ENCODE measurements at places on chromosomes 11 and 22.

DNA sequence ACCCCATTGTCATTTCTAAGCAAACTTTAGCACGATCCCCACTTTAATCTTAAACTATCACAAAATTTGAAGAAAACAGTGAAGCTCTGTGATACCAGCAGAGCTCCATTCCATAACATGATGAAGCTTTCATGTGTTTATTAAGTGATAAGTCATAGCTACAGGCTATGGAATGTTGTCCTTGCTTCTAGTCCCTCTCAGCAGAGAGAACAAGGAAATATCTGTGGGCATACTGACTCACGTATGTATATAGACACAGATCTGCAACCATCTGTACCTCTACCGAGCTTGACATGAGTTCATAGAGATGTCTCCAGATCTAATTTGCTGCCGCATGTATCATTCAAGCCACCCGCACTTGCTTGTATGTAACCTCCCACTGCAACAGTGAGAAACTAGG is 588.9 kb downstream of the ETS1 start:
- no peak for DNase-seq

DNA sequence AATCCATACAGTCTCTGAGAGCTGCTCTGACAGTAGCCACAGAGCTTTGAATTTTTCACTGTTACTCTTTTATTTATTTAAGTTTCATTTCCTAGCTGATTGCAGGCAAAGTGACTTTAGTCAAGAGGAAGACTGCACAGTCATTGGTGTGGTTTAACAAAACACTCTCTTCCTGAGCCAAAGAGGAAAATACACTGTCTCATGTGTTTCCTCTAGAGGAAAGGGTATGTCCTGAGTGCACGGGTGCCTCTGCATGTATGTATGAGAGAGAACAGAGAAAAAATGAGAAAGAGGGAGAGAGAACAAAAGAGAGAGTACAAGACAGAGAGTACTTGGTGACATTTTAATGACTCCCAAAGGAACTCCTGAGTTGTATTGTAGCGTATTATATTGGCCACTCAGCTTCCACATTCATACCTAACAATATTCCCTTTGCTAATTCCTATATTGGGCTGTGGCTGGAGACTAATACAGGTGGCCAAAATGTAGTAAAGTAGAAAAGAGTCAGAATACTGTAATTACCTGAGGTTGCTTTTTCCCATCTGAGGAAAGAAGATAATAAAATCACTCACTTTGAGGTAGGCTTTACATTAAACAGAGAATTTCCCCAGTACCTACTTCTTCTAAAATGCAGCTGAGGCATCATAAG is at the start of gene OR4D9:
Gene OR4D9, plus strand, starts transcription at position 599 of the 649 bp plus-strand sequence. CDS start 3,374 bp downstream, outside the sequence.
- no peak for DNase-seq

GRCh38 chr22:19577422-19577966 is 53.3 kb upstream of the CLDN5 start:
- no peak for DNase-seq

- peak; percentile 63 for DNase-seq
Measured at GRCh38 chr11:94768602-94769541, 716 bp downstream of the AMOTL1 start.

DNA sequence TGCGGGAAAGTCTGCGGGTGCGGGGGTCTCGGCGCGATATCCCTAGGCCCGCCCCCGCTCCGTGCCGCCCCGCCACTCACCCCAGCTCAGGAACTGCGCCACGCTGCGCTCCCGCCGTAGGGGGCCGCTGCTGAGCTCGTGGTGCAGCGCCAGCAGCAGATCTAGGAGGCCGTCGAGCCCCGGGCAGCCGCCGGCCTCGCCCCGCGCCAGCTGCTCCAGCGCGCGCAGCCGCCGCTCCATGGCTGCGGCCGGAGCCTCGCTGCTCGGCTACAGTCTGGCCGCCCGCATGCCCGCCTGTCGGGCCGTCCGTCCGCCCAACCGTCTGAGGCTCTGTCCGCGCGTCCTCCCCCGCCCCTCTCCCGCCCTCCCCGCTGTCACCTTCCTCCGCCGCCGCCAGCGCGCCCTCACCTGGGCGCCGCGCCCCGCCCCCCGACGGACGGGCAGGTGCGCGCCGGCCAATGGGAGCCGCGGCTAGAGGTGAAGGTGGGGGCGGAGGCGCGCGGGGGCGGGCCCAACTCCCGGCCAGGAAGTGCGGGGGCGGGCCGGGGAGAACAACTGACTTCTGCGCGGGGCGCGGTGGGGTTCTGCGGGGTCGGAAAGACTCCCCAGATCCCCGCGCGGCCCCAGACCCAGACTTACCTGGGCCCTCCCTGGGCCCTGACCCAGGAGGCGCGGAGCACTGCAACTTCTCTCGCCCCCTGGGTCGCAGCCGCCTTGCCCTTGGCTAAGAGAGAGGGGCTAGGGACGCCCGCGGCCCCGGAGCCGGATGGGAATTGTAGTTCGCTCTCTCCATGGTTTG is at the start of gene CDC42BPG:
Gene CDC42BPG, minus strand, starts transcription at position 324 of the 799 bp plus-strand sequence. Its CDS starts 84 bp downstream, at position 240.
- peak; percentile 82 for DNase-seq

DNA sequence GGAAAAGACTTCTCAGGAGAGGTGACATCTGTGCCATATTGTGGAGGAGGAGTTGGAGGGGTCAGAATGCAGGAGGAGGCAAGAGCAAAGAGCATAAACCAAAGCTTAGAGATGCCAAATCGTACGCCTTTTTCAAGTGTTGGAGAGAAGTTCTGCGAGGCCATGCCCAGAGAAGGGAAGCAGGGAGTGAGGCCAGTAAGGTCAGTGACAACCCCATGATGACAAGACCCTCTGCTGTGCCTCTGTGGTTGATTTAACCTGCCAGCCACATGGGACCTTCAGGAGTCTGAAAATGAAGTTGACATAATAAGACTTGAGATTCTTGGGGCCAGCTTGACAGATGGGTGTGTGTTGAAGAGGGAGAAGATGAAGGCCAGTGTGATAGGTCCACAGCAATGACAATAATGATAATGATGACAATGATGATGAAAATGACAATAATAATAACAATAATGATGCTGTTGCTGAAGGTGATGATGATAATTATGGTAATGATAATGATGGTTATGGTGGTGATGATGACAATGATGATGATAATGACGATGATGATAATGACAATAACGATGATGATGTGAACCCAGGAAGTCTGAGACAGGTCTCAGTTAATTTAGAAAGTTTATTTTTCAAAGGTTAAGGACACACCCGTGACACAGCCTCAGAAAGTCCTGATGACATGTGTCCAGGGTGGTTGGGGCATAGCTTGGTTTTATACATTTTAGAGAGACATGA is 152.6 kb upstream of the B3GAT1 start:
- DNase-seq: no peak

GRCh38 chr11:64225608-64226506 is at the start of the genes NUDT22 and TRPT1:
Gene NUDT22, plus strand, starts transcription at chr11:64226274. Its CDS starts 379 bp downstream, at chr11:64226653.
Gene TRPT1, minus strand, starts transcription at chr11:64226186. Its CDS starts 326 bp downstream, at chr11:64225860.
- peak; percentile 94 for DNase-seq

DNA sequence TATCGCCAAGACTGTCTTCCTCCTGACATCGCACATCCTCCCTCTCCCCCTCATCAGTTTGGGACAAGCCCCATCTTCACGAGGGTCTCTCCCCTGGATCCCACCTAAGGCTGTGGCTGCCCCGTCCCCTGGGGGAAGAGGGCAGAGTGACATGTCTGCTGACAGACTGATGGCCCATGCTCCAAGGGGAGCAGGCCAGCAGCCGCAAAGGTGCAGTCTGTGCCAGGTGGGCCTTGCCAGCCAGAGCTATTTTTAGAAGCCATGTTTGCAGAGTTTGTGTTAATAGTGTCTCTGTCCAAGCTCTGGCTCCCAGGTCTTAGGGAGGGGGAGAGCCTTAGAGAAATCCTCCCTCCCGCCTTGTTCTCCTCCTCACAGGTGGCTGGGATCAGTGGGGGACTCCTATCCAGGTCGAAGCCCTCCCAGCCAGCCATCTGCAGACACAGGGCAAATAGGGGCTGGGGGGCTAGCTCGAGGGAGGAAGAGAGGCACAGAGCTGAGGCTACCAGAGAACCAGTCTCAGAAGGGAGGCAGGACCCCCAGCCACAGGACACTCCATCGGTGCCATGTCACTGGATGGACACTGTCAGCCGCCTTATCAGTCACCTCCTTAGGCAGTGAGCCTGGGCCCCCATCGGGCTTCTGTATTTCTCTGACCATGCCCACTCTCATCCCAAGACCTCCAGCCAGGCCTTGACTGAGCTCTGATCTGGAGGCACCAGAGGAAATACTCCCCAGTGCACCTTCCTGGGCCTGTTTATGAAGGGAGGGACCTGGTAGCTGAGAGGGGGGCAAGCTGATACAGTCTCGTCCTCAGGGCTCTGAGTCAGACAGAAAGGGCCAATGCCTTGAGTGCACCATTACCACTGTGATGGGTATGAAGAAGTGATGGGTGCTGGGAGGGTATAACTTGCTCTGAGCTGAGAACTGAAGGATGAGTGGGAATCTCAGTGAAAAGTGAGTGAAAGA is 49.3 kb downstream of the CHRDL2 start:
- DNase-seq: no peak

DNA sequence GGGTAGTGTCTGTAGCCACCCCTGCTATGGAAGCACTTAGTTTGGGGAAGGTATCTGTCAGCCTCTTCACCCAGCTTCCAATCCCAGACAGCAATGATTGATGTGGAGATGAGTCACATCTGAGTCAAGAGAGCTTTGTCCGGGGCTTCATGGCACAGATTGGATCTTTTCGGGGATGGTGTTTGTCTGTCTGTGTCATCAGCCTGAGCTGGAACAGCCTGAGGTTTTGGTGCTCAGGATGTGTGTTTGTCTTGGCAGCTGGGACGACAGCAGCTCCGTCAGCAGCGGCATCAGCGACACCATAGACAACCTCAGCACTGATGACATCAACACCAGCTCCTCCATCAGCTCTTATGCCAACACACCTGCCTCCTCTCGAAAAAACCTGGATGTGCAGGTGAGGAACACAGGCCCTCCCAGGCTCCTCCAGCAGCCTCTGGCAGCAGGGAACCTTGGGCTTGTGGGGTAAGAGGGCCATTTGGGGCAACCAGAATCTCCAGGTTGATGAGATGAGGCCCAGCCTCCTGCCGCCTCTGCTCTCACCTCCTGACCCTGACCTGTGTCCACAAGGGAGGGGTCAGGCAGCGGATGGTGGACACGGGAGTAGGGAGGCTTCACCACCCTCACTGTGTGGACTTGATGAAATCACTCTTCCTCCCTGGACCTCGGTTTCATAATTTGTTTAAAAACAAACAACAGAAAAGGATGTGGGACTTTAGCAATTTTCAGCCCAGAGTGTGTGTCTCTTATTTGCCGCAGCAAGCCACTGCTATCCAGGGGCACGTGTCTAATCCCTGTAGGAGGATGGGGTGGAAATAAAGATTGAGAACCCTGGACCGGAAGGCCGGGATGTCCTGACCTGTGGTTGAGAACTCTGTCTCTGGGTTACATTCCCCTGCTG is 124.3 kb downstream of the DBX1 start:
- no peak for DNase-seq

- no peak for DNase-seq
Measured at GRCh38 chr11:122232985-122233384, 117.0 kb upstream of the BLID start.

DNA sequence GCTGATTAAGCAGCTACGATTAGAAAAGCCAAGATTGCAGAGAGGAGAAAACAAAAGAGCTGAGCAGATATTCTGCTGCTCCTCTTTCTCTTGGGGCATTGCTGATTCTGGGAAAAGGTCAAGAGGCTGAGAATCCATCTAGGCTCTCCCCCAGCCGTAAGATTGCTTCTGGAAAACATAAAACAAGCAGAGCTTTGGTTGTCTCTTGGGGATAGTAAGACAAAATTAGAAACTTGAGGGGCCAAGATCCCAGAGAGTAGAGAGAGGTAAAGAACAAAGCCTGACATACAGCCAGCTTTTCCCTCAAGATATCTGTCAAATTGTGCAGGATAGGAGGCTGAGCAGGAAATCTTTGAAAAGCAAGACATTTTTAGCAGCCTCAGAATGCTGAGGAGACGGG is 158.2 kb downstream of the TTC28 start:
- DNase-seq: no peak

DNA sequence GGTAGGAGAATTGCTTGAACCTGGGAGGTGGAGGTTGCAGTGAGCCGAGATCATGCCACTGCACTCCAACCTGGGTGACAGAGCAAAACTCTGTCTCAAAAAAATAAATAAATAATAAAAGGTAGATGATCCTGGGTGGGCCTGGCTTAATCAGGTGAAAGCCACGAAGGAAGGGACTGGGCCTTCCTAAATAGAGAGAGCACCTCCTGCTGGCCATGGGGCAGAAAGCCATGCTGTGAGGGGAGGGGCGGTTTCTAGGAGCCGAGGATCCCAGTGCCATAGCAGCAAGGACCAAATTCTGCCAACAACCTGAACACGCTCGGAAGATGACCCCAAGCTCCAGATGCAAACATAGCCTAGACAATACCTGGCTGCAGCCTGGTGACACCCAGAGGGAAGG is 24.5 kb upstream of the DGKZ start:
- DNase-seq: peak; percentile 27

- no peak for DNase-seq
Measured at GRCh38 chr11:121254756-121255155, 37.8 kb upstream of the SC5D start.

- no peak for DNase-seq
Measured at GRCh38 chr11:45618897-45619296, 46.5 kb downstream of the CHST1 start.
